ENCODE measurements at places on chromosomes 13 and 19. TPM values are rescaled to one million over a fixed set of nuclear protein-coding genes. Genes with fewer than 3 reads are reported as not detected.

Gene ELAVL3
- total RNA-seq: 0.20 TPM

DNA sequence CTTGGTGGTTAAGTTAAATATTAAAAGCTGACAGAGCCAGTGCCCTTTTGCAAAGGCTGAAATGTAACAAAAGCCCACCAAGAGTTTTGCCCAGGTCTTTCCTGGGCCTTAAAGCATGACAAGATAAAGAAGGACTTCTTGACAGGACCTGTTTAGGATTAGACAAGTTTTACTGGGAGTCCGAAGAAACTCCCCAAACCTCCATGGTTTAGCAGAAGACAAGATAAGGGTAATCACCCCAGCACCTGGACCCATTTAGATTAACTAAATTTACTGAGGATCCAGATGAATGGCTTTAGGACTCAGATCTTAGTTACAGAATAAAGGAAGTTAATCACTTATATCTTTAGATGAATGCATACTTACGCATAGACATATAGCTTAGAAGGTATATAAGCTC is 14.8 kb upstream of the UFM1 start:
- DNase-seq: no peak

DNA sequence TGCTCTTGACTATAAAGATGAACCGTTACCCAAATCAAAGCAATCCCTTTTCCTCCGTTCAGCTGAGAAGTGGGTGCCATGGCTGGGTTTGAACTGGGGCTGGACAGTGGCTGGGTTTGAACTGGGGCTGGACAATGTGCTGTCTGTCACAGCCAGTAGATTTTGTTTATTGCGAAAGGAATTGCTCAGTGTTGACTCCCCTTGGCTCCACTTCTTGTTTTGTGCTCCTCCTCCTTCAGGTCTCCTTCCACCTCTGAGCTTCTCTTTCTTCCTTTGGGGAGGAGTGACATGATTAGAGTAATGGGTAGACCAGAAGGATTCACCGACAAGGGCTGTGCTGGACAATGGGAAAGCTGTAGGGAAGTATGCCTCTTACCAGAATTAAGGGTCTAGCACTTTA is 19.4 kb upstream of the MBNL2 start:
- no peak for DNase-seq

Gene CYP2B6
- total RNA-seq: 0.20 TPM

Gene PLA2G4C
- 5.9 TPM for total RNA-seq

Data from skin of body (tissue), 3 donors.